ENCODE measurements at places on chromosomes 5 and 9. TPM values are rescaled to one million over a fixed set of nuclear protein-coding genes. Genes with fewer than 3 reads are reported as not detected.

Gene FGFR4
- total RNA-seq: 6.5 TPM

DNA sequence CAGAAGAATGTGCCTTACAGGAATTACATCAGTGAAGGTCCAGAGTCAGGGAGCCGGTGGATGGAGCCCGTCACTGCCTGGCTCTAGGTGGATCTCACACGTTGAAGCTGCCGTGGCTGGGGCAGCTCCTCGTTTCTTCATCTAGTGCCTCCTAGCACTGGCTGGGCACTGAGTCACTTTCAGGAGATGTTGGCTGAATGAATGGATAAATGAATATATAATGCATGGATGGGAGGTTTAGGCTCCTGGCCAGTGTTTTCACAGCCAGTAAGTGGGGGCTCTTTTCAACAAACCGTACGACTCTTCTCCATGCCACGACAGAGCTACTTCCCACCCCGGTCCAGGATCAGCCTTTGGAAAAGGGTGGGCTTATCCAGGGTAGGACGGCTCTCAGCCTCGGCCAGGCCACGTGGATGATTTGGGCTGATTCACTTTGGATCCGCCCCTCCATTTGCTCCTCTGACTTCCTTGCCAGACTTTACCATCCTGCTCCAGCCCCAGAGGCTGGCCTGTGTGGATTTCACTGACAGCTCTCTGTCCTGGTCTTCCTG, 1.3 kb upstream of the SH3PXD2B start:
- DNase-seq: no peak

- DNase-seq: no peak
Measured at GRCh38 chr5:147648597-147648996, 133.9 kb downstream of the JAKMIP2 start.

Gene PTGES
- total RNA-seq: 0.61 TPM

- peak; percentile 64 for DNase-seq
Measured at GRCh38 chr9:131394464-131395156, 724 bp downstream of the PRRC2B start.

GRCh38 chr5:29720954-29721353, 1472.5 kb upstream of the CDH6 start:
- no peak for DNase-seq

GRCh38 chr5:3186156-3186555, 409.5 kb upstream of the IRX1 start:
- no peak for DNase-seq

- no peak for DNase-seq
Measured at GRCh38 chr5:177396807-177397206, 3.7 kb downstream of the PFN3 start.

DNA sequence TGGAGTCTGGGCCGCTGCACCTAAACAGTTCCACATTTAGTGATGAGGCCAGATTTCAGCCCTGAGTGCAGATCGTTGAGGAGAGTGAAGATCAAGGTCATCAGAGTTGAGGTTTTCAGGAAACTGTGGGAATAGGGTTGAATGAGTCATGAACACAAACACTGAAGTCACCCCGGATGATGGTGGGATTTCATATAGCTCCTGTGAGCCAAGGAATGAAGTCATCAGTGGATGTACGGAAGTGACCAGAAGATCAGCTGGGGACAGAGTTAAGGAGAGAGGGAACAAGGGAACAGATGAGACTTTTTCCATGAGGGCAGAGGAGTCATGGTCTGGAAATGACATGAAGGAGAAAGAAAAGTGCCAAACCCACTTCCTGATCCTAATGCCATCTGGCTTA, 36.5 kb downstream of the PALM2AKAP2 start:
- no peak for DNase-seq

Gene KCTD16
- not detected for total RNA-seq

- DNase-seq: no peak
Measured at GRCh38 chr5:54217826-54218503, 92.4 kb downstream of the ARL15 start.

Gene UQCRQ
- total RNA-seq: 965 TPM

Gene PCA3
- total RNA-seq: not detected

- DNase-seq: no peak
Measured at GRCh38 chr5:103450333-103451061, 112.1 kb downstream of the NUDT12 start.

- DNase-seq: no peak
Measured at GRCh38 chr9:73357607-73358006, 205.9 kb downstream of the ANXA1 start.

DNA sequence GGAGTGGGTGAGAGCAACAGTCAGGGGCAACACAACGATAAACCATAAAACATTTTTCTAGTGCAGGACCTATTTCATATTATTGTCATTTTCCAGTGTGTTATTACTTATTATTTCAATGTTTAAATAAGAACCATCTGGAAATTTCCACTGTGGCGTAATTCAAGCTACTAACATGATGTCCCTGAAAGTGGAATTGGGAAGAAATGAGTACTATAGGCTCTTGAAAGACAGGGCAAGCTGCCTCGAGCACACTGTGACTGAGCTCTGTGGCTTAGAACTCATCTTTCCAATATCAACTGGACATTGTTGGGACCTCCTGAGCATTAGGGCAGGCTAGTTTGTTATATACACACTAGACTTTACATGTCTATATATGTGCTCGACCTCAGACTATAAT, 182.9 kb upstream of the RIOK2 start:
- DNase-seq: no peak

- no peak for DNase-seq
Measured at GRCh38 chr5:73603998-73604397, 22.0 kb upstream of the ARHGEF28 start.

DNA sequence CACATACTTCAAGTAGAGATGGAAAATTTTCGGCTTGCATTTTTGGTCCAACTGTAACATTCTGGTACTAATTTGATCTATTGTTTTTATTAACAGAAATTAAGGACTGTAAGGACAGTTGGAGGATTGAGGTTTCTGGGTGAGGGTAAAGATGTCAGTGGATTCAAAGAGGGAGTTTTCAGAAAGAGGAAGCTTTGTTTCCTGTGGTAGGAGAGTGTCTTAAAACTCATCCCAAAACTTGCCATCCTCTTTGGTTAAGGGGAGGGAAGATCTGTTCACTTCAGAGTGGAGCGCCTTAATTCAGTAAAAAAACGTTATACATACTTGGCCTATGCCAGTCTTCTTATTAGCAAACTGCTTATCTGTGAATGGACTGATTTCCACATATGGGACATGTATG, 13.8 kb downstream of the CNTRL start:
- no peak for DNase-seq

DNA sequence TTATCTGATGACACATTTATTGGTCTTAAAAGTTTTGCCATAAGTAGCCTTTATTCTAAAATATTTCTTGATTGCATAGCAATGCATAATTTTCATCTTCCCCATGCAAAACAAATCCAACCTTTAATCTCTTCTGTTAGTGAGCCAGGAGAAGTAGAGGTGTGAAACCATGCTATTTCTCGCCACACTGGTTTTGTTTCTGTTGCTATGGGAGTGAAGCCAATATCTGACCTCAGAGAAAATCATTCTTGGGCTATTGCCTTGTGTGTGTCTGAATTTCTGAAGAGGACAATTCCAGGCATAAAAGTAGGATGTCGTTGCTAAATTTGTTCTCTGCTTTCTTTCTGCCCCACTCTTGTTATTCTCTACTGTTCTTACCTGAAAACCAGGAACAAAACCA, 183.6 kb downstream of the PTTG1 start:
- no peak for DNase-seq

DNA sequence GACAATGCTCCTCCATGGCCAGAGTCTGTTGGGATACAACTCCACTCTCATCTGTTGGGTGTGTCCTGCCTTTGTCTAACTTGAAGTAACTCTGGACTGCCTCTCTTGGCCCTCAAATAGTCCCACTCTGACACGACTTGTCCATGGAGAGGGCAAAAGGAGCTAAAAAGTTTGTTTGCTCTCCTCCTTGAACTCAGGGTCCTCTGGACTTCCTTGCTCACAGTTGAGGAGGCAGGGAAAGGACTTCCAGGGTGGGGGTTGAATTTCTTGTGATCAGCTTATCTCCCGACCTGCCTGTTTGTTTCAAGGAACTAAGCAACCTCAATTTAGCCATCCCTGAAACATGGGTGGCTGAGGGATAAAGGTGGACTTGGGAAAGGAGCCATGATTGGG, 11.7 kb downstream of the DNAJB5 start:
- no peak for DNase-seq

- DNase-seq: no peak
Measured at GRCh38 chr5:149062371-149063016, 368 bp downstream of the SH3TC2 start.

- DNase-seq: no peak
Measured at GRCh38 chr9:81150016-81150625, 539.2 kb downstream of the TLE1 start.

Gene ASPN
- total RNA-seq: 0.52 TPM

Gene TAF11L10
- not detected for total RNA-seq

DNA sequence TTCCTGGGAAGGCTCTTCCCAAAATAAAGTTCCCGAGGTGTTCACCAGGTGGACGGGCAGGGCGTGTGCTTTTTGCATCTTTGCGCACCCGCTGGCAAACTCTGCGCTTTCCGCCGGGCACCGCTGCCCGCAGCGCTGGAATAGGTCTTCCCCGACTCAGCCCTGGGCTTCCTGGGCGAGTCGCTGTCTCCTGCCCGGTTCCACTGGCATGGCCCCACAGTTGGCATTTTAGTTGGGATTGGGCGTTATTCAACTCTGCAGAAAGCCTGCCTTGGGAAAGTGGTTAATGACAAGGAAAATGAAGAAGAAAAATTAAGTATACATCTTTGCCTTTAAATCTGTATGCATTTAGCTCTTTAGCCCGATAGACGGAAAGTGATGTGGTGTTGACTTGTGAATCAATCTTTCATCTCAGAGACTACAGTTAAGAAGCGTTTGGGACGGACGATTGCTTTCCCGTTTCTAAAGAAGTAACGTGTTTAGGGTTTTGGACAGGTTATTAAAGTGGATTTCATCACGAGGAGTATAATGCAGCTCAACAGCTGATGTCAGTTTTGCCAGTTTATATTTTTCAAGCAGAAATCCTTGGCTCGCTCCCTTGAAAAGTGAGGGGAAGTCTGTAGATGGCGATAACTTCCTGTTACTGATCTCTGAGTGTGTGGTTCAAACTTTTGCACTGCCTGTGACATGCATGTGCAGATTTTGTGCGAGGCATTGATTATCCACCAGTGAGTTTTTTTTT, 946 bp downstream of the ADCY2 start:
- peak; percentile 73 for DNase-seq

Gene PTPRD
- total RNA-seq: 0.66 TPM

Gene TTC33
- total RNA-seq: 19.7 TPM

DNA sequence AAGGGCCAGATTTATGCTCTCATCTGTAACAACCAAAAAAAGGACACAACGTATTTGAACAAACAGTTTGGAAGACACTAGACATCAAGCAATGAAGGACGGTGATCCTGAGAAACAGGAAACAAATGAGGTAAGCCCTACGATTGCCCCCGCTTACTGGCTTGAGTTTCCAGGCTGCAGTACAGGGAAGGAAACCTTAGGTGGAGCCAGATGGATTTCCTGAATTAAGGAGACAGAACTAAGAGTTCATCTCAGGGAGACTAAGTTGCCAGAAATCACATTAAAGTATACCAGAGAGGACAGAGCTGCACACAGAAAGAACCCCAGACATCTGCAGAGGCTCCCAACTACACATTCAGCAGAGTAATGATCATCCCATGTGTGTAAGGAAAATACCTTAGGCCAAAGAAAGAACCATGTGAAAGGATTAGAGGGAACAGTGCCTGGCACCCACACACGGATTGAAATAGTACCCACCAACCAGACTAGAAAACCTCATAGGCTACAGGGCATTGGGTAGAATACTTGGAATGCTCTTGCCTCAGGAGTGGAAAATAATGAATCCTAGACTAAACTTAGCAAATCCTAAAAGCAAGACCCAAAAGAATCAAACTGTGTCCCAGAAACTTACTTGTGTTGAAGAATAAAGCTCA, 99.3 kb upstream of the NIPBL start:
- no peak for DNase-seq

Gene STPG3
- not detected for total RNA-seq

Gene CCDC112
- 2.1 TPM for total RNA-seq

DNA sequence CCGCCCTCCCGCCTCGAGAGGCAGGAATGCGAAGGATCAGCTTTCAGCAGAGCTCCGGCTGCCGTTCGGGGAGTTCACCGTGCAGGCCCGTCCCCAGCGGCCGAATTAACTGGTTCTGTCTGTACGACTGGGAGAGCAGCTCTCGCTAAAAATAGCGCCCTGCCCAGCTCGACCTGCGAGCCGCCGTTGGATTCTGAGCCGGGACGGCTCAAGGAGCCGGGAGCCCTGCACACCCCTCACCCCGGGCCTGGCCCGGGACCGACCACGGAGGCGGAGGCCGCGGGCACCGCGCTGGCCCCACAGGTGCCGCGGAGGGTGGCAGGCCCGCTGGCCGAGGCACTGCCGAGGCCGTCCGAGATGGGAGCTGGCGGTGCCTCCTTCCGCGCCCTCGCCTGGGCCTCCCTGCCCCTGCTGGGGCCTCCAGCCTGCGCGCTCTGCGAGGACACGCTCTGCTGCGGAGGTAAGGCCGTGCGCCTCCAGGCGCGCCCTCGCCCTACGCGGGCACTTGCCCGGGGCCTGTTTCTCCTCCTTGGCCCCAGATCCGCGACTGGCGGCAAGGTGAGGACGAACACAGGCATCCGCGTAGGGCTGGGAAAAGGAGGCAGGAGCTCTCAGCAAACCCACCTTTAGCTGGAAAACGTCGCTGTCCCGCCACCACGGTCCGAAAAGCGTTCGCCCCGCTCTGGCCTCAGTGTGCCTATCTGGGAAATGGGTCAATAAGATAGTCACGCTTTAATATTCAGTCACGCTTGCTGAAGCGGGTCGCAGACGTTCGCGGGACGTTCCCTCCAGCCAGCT, 53.1 kb upstream of the DAB2IP start:
- peak; percentile 95 for DNase-seq

- DNase-seq: no peak
Measured at GRCh38 chr9:4725706-4726442, 15.1 kb downstream of the AK3 start.

DNA sequence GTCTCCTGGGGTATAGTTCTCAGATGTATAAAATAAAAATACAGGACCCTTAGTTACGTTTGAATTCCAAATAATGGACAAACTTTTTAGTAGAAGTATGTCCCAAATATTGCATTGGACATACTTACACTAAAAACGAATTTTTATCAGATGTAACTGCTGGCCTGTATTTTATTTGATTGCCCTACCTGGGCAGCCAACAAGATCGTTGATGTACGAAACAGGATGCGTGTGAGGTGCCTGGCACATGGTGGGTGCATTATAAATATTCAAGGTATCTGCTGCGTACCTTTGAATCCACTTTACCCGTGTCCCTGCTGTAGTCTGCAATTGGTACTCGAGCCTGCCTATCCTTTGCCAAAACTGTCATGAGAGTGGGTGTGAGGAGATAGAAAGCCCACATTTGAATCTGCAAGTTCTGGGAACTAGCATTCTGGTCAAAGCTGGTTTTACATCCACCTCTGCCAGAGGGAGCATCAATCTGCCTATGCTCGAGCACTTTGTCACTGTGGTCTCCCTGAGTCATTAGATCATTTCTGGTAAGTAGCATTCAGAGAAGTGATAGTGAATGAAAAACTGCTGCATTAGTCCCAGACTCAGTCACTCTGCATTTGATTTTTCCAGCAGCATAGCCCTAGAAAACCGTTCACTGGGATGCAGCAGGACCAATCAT, 133.7 kb upstream of the IQGAP2 start:
- no peak for DNase-seq

GRCh38 chr5:28009576-28009975, 971.2 kb upstream of the CDH9 start:
- no peak for DNase-seq

Gene SRP19
- 38.0 TPM for total RNA-seq
